Hematopoietic multipotent progenitor cell treated with erythropoietin and hydrocortisone succinate and interleukin-3 and kit ligand, for 15 days (in vitro differentiated cells): ENCODE measurements at places on chromosomes 7 and 10.

DNA sequence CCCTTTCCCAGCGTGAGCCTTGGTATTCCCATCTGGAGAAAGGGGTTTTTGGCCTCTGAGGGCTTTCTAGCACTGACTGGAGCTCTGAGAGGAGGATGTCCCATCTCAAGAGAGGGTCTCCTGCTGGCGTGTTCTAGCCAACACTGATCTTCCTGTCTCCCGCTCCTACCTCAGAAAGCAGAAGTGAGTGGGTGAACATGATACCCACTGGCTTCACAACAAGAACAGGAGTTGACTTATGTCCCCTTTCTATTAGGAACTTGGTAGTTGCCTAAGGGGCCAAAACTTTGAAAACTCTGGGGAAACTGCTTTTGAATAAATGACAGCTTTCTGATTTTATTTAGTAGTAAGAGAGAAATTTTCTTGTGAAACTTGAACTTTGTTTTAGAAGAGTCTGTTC lies 113.1 kb upstream of the ADCY1 start:
- DNase-seq = no peak

DNA sequence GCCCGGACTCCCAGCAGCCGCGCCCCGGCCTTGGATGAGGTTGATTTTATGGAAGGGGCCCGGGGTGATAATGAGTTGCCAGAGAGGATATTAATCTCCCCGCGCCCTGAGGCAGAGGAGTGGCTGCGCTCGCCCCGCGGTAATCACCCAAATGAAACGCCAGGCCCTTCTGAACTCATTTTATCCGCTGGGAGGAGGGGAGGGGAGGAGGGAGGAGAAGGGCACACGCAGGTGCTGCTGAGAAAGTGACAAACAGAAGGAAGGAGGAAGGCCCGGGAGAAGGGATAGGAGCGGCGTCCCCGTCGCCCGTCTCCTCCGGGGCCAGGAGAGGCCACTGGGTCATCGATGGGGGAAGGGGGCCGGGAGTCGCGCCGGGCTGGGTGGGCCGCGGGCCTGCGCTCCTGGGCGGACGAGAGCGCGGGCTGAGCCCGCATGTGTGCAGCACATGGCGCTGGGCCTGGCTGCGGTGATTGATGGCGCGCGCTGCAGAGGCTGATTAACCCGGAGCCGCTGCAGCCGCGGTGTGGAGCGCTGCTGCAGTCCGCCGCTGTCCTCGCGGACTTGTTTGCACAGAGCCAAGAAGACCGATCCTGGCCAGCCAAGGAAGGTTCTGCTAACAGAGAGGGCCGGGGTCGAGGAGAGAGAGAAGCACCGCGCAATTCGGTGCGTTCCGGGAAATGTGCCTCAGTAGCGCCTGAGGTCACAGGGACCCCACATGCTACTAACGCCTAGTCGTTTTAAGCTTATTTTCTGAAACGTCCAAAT lies 6.5 kb downstream of the MNX1 start:
- DNase-seq = no peak

- no peak for DNase-seq
Observed at GRCh38 chr10:51260376-51260775, 186.1 kb downstream of the PRKG1 start.

DNA sequence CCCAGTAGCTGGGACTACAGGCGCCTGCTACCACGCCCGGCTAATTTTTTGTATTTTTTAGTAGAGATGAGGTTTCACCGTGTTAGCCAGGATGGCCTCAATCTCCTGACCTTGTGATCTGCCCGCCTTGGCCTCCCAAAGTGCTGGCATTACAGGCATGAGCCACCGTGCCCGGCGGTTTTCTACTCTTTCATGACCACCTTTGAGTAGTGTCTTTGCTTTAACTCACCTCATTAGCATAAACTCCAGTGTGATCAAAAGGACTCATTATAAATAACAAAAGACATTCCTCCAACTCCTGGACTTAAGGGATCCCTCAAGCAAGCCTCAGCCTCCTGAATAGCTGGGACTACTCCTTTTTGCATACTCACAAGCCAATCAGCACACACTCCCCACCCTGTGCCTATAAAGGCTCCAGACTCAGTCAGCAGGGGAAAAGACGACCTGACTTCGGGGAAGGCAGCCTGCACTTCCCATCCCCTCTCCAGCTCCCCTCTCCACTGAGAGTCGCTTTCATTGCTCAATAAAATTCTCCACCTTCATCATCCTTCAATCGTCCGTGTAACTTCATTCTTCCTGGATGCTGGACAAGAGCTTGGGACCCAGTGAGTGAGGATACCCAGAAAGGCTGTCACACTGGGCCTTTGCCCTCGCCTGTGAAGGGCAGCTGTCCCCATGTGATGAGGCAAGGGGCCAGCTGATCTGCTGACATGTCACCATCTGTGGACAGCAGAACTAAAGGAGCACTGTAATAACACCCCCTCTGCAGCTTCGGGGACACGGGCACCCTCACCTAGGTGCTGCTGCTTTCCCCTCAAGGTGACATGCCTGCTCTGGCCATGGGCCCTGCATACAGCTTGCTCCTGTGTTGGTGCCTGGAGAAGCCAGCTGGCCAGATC lies 35.0 kb upstream of the EIF4H start:
- no peak for DNase-seq

- DNase-seq = no peak
Observed at GRCh38 chr7:91242097-91242844, 22.0 kb upstream of the FZD1 start.

DNA sequence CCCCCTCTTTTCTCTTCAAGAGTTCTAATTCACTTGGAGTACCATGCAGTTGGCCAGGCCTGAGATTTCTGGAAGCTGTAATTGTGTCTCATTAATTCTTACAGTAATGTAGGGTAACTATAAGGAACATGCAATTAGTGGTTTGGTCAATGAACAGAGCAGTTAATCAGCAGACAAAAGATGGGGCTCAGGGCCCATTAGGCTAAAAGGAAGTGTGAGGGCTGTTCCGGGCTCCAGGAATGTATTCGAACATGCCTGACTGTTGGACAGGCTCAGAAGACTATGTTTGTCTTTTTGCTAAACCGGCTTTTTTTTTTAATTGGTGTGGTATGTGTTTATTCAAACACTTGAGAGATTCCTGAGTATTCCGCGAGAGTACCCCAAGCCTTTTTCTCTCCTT lies 42.5 kb upstream of the FZD8 start:
- DNase-seq = no peak

- DNase-seq = peak; percentile 34
Observed at GRCh38 chr7:137626469-137627067, 220.2 kb downstream of the DGKI start.

DNA sequence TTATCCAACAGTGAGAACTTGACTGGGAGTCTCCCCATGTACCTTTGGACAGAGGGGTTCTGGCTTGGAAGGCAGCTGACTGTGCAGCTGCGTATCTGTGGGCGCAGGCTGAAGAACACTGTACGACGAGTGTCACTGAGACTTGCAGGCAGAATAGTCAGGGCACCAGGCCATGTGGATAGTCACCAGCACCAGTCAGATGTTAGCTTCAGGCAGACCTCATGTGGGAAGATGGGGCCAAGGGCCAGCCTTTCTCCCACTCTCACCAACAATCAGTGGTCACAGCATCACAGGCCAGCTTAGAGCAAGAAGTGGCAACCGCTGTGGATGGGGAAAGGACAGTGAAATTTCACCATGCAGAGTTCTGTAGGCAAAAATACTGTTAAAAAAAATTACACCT lies 43.4 kb upstream of the GJD4 start:
- DNase-seq = no peak

DNA sequence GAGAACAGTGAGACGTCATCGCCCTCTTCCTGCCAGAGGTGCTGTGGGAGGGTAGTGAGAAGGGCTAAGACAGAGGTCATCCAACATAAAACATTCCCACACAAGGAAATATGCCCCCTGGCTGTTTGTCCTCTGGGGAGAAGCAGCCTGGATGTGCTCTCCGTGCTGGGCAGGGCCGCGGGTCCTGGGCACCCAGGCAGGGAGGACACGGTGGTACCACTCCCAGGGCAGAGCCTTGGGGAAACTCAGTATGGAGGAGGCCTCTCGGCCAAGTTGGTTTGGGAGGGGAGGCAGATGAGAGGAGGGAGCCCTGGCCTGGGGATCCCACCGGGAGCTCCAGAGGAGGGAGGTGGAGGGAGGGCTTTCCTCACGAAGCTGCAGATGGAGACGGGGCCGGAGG lies 129.4 kb downstream of the GLRX3 start:
- no peak for DNase-seq

GRCh38 chr7:159094023-159094740 lies 50.5 kb downstream of the VIPR2 start:
- no peak for DNase-seq

DNA sequence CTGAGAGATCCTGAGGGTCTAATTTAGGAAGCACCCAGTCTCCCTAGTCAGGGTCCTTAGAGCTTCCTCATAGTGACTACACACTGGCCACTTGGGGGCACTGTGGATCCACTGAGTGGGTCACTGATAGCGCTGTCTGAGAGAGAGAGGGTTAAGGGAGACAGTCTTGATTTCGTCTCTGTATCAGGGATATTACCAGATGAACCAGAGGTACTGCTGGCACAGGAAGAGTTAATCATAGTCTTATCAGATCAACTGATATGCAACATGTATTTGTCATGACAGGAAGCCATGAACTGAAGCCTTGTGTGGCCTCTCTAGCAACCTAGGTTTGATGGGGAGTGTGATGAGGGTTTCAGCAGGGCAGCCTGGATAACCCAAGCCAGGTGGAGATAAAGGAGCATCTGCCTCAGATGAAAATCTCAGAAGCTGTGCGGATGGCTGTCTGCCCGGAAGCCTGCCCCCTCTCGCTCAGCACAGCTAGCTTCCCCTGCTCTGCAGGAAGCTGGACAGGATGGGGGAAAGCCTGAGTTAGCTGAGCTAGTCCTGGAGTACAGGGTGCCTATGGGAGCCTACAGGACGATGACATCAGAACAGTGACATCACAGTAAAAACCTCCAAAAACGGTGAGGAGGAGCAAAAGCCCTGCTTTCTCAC lies 214.0 kb upstream of the PRSS1 start:
- peak; percentile 52 for DNase-seq

DNA sequence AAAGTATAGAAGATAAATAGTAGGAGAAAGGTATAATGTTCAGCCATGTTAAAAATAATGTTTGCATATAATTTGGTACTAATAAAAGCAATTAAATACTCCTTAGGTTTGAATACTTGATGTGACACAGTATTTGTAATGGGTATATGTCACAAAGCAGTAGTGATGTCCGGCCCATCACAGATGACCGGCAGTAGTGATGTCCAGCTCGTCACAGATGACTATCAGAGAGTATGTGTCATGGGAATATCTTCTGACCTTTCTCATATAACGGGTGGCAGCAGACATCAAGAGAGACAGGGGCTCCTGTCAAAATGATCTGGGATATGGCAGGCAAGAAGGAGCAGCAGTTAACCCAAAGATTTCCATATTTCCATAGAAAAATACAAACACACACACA lies 477.4 kb upstream of the KLF6 start:
- no peak for DNase-seq

DNA sequence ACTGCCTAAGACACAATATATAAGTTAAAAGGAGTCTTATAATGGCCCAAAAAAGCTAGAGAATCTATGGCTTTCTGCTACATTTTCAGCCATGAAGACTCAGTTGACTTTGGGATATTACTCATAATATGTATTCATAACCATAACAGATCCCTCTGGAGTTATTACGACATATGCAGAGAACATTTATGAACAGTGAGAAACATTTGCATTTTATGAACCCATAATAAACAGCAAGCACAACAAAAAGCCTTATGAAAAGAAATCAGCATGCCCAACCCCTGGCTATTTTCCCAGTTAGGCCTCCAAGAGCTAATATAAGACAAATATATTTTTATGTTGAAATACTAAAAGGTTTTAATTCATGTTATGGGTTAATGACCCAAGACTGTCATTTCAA lies 52.4 kb downstream of the ARMH3 start:
- DNase-seq = no peak

GRCh38 chr7:157265051-157265450 lies 71.8 kb upstream of the DNAJB6 start:
- DNase-seq = no peak

DNA sequence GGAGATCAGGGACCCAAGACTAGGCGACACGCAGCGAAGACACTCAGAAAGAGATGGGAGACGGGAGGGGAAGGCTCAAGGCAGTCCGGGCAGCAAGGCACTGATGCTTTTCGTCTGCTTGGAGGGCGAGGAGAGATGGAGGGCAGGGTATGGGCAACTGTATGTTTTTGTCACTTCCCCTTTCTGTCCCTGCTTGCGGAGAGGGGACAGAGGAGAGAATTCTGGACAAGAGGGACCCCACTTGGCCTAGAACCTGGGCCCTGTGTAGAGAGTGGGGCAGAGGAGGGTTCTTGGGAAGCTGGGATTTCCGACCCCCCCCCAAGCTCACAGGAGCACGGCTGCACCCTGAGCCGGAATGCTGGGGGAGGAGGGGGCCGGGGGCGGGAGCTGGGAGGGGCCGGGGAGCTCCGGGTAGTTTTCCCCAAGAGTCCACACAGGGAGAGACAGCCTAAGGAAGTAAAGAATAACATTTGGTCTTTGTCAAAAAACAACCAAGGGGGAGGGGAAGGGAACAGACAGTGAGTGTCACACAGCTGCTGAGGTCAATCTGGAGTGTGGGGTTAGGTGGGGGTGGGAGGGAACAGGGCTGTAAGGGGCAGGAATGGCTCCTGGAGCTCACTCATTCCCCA lies 1.8 kb downstream of the LRCH4 start:
- no peak for DNase-seq

DNA sequence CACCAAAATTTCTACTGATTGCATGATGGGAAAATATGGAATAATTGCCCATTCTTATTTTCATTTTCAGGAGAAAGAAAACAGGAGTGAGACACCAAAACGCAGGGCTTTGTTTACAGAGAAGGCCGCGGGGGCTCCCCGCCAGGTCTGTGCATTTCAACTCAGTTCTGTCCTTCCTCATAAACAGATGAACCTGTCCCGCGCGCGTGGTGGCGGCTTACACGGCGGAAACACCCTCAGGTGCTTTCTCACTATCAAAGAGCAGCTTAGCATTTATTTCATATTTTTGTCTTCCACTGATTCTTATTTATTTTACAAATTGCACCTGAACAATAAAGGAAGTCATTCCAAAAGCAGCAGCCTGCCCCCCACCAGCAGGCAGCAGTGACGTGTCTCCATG lies 579.4 kb downstream of the PTPRN2 start:
- DNase-seq = no peak

DNA sequence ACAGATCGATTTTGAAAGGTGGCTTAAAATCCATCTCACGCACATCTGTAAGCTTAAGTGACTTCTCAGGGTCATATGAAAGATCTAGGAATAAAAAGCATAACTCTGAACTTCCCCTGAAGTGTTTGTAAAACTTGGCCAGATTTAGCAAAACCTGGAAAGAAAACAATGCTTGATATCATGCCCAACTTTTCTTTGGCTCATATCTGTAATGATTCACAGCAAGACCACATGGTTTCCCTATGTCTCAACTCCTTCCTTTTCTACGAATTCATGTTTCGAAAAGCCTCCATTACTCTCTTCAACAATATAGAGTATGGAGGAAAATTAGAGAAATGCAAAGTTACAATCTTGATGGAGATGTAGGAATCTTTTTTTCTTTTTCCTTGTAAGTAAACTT lies 20.1 kb upstream of the CABCOCO1 start:
- DNase-seq = no peak
